NCI-H446 treated with DMSO at 0.1 percent for 48 hours (cell line): ENCODE measurements at places on chromosomes 7 and 10.

- DNase-seq: no peak
These were observed 41.6 kb downstream of the PROSER2 start for GRCh38 chr10:11864727-11865126.

GRCh38 chr10:111289461-111289860, 212.6 kb downstream of the ADRA2A start:
- DNase-seq: no peak

DNA sequence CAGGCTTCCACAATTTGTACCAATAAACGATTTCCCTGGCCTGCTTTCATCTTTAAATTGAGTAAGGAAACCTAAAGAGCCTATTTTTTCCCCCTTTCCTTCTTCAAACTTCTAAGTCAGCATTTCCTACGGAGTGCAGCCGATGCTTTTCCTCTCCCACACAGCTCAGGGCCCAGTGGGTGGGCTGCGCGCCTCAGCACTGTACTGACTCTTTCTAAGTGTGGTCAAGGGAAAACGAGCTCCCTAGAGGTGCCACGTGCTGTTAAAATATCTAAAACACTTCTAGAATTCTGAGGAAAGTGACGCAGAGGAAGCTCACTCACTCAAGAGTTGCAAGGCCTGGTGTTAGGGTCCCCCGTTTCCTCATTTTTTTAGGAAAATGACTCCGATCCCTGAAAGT, 29.0 kb downstream of the STEAP1B start:
- no peak for DNase-seq

DNA sequence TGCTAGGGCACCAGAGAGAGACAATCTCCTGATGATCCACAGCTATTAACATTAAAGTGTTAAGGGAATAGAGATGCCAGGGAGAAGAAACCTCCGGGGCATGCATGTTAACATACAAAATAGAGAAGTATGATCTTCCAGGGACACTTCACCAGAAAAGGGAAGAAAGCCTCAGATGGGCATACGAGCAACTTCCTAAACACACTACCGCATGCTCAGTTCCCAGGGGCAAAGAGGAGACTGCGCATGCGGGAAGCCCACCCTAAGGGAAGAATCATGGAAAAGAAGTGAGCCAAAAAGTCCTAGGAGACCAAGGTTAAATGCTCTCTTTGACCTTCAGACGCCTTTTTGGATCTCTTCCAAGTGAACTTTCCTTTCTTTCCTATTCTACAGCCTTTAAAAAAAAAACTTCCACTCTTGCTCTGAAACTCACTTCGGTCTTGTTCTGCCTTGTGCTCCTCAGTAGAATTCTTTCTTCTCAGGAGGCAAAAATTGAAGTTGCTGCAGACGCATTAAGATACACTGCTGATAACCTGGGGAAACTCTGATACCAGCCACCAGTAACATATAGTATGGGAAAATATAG, 1211.3 kb downstream of the REEP3 start:
- no peak for DNase-seq

- DNase-seq: no peak
These were observed 24.7 kb downstream of the CCDC6 start for GRCh38 chr10:59881640-59882039.

DNA sequence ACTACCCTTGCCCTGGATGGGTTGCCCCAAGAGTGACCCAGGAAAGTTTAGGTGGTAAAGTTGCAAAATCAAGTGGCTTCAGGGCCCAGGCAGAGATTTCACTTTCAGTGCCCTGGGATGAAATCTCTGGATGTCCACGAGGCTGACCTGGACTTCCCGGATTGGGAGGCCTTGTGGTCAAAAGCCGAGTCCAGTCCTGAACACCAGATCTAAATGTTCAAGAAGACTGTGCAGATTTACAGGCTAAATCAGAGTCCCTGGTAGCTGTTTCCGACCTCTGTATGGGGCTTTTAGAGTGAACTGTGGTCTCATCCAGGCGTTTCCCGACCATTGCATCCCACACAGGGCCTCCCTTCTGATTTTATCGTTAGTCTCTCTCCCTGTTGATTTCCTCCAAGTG, 95.3 kb downstream of the WDR11 start:
- DNase-seq: no peak

GRCh38 chr10:119161680-119162451, 3.6 kb downstream of the SFXN4 start:
- DNase-seq: no peak

DNA sequence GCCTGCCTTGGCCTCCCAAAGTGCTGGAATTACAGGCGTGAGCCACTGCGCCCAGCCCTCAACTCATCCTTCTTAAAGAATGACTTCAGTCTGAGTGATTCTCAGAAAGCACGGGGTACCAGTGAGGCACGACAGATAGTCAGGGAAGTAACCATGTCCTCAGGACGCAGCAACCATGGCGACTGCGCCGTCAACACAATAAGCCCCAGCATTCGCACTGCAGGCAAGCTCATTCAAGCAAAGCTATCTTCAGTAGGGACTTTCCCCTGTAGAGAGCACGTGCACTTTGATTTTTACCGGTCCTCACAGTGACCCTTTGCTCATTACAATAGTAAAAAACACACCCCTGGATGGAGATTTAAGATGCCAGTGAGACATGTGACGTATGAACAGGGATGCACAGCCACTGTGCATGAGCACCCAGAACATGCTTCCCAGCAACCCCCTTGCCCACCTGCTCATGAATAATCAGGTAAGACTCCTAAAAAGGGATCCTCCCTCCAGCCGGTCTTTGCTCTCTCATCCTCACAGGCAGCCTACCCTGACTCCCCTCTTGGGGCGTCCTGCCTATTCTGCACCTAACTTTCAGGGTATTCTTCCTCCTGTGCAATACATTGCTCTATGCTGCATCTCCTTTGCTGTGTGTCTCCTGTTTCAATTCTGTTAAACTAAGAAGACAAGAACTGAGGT, 9.1 kb downstream of the WDR86 start:
- DNase-seq: no peak

- DNase-seq: peak; percentile 38
These were observed 62.3 kb upstream of the LBX1 start for GRCh38 chr10:101291331-101292193.

- DNase-seq: no peak
These were observed 129.3 kb downstream of the CHRM2 start for GRCh38 chr7:136997735-136998134.

GRCh38 chr7:48299580-48300169, 128.4 kb downstream of the ABCA13 start:
- DNase-seq: peak; percentile 46

- DNase-seq: no peak
These were observed 65.6 kb downstream of the COL26A1 start for GRCh38 chr7:101428093-101428866.

DNA sequence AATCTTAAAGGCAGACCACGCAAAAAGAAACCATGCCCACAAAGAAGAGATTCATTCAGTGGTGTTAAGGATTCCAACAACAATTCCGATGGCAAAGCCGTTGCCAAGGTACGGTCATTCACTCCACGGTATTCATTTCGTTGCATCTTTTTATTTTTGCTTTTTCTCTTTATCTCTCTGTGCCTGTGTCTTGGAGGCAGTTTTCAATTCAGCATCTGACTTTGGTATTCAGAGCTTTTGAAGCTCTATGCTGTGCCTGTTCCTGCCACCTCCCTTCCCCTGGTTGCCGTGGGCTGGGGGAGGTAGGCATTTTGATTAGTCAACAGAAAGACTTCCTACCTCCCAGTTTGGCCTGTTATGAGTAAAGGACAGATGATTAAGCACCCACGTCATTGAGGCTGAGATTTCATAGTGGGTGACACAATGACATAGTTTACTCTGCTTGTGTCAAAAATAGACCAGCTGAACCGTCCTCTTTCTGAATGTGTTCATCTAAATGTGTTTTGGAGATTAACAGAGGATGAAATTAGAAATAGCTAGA, 149.5 kb downstream of the ARID5B start:
- no peak for DNase-seq

- no peak for DNase-seq
These were observed 782.5 kb downstream of the LRMDA start for GRCh38 chr10:76213876-76214275.

- DNase-seq: no peak
These were observed 253.1 kb upstream of the MKLN1 start for GRCh38 chr7:131074585-131074984.

- DNase-seq: no peak
These were observed 115.1 kb downstream of the CPED1 start for GRCh38 chr7:121103579-121103978.

DNA sequence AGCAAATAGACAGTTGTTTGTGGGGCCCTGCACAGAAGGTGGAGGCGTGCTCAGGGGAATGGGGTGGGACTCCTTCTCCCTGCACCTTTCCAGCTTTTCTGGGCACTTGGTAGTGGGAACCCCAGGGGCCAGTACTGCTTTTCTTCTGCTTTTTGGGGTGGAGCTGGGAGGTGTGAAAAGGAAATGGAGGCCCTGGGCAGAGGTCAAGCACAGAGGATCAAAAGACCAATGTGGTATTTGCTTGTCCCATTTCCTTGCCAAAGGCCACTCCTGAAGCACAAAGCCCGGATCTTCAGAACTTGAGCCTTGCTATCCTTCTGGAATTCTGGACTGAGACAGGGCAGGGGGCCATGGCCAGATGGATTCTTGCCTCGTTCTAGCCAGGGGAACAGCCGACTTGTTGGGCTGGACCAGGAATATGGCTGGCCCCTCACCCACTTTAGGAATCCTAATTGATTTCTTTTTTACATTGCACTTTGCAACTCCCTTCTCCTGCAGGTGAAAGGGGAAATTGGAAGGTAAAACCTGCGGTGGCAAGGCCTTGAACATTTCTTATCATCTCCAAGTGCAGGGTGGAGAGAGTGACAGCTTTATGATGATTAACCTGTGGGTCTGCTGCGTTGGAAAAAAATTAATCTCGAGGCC, 26.5 kb downstream of the ADRA2A start:
- DNase-seq: no peak

DNA sequence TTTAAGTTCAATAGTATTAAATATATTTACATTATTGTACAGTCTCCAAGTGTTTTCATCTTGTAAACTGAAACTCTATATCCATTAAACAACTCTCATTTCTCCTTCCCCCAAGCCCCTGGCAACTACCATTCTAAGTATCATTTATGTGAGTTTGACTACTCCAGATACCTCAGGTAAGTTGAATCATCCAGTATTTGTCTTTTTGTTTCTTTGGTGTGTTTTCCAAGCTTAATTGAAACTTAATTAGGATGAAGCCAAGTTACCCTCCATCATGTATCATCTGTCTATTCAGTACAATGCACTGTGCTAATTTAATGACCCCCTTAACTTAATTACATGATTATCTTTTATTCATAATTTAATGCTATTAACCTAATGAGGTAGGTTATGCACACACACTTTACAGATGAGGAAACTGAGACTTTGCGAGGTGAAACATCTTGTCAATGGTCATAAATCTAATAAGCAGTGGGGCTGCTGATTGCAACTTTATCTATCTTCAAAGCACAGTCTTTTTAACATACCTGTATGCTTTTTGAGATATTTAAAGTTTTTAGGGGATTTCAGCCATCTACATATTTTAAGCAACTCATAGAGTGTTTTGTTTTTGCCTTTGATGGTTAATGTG, 663 bp downstream of the MACC1 start:
- no peak for DNase-seq

DNA sequence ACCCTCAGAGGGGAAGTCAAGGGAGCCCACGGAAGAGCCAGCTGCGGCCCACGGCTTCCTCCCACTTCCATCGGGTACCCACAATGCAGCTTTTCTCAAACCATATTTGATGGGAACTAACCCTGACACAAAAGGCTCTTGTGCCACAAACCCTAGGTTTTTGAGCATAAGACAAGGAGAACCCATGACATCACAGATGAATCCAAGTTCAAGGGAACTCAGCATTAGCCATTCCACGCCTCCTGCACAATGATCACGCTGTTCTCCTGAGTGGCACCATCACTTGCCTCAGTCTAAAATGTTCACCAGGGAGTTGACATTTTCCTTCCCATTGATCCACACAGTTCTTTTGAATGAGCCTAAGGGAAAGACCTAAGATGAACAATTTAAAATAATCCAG, 70.4 kb downstream of the ITIH5 start:
- no peak for DNase-seq
